Effector memory CD8-positive, alpha-beta T cell (primary cell): ENCODE measurements at places on chromosomes 16 and 17.
A peak's percentile ranks its signal among the peaks of the same experiment; 100 is the strongest.

GRCh38 chr16:66608241-66609138 is 4.0 kb downstream of the CMTM3 start:
- peak; percentile 79 for DNase-seq

- no peak for DNase-seq
Observed at GRCh38 chr17:79633993-79634813, 23.4 kb upstream of the RBFOX3 start.

DNA sequence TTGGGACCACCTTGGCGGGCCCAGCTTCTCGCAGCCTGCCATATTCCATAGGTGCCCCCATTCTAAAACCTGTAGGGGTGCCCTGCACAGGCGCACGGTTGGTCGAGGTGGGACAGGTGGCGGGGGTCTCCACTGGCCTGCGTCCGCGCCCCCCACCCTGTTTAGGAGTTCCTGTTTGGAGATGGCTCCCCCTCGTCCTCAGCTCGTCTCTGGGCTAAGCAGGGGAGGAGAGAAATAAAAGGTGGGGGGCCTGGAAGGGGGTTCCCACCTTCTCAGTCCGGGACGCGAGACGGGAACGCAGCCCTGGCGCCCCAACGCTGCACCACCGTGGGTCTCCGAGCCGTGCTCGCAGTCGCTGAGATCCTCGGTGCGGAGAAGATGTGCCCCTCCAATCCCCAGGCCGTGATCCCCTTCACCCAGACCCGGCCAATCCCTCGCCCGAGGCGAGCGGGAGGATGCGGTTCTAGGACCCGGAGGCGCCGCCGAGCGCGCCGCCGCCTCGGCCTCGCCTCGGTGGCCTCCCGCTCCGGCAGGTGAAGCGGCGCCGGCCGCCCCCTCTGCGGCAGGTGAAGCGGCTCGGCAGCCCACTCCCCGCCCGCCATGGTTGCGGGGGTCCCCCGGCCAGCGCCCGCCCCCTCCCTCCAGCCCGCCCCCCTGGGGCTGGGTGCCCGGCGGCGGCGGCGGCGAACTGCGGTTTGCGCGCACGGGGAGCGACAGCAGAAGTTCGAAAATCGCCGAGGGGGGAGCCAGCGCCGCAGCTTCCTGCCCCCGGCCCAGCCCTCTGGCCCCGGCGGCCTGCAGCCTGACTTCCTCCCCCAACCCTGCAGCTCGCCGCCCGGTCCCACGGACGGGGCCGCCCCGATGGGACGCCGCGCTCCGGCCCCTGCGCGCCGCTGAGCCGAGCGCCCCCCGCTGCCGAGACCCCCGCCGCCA is at the start of gene FMNL1:
TSS of gene FMNL1 (plus strand) at position 805 of the 933 bp plus-strand sequence. CDS start 240 bp downstream, outside the sequence.
- peak; percentile 60 for DNase-seq

- no peak for DNase-seq
Observed at GRCh38 chr16:1915732-1916639, 2.2 kb downstream of the HS3ST6 start.

GRCh38 chr16:5722116-5722619 is 624.6 kb upstream of the EEF2KMT start:
- DNase-seq, result no peak

DNA sequence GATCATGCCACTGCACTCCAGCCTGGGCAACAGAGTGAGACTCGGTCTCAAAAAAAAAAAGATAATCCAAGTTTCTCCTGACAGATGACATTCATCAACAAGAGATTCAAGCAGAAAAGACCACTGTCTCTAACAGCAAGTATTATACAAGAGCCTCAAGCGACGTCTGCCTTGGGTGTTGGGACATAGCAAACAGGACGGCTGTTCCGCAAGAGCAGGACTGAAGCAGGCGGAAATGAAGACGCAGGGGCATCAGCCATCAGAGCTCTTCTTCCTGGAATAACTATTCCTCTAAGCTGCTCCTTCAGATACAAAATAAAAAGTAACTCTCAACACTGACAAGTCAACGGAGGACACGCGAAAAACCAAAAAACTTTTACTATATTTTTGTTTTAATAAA is 54.0 kb downstream of the ANKRD11 start:
- DNase-seq, result no peak

- no peak for DNase-seq
Observed at GRCh38 chr16:84107921-84108320, 8.8 kb downstream of the MBTPS1 start.
